Stimulated activated CD8-positive, alpha-beta memory T cell treated with anti-CD3 and anti-CD28 coated beads, Interleukin-15, amount 100 ng/mL, for 4 hours (primary cell): ENCODE measurements at places on chromosomes 2 and 18.
A peak's percentile ranks its signal among the peaks of the same experiment; 100 is the strongest.

- no peak for DNase-seq
Measured at GRCh38 chr2:215136669-215137328, 1.6 kb downstream of the ABCA12 start.

DNA sequence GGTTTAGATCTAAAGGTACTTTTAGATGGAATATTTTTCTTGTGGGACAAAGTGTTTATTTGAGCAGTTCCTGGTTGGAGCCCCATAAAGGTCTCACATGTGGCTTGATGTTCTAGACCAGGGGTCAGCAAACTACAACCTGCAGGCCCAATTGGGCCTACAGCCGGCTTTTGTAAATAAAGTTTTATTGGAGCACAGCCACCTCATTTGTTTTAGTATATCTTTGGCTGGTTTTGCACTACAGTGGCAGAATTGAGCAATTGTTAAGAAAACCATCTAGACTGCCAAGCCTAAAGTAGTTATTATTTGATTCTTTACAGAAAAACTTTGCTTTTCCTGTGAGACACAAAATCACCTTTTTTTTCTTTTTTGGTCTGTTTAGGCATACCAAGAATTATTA lies 41.6 kb downstream of the NDC80 start:
- DNase-seq = no peak

DNA sequence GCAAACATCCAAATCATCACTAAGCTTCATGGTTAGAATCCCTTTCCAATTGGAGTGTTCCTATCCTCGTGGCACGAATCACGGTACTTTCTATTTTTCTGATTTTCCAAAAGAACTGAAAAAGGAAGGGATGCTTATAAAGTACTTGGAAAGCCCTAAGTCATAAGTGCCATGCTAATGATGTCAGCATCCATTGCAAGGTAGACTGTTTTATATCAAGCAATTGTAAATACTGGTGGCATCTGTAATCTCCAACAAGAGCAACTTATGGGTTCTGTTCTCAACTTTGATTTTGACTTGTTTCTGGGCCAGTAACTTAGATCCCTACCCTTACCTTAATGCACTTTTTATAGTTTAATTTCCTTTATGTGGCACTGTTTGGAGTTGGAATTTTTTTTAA lies 619.5 kb downstream of the BCL11A start:
- no peak for DNase-seq

GRCh38 chr2:168024459-168024858 lies 222.9 kb downstream of the STK39 start:
- no peak for DNase-seq

- no peak for DNase-seq
Measured at GRCh38 chr18:74635224-74635975, 37.7 kb downstream of the ZNF407 start.

DNA sequence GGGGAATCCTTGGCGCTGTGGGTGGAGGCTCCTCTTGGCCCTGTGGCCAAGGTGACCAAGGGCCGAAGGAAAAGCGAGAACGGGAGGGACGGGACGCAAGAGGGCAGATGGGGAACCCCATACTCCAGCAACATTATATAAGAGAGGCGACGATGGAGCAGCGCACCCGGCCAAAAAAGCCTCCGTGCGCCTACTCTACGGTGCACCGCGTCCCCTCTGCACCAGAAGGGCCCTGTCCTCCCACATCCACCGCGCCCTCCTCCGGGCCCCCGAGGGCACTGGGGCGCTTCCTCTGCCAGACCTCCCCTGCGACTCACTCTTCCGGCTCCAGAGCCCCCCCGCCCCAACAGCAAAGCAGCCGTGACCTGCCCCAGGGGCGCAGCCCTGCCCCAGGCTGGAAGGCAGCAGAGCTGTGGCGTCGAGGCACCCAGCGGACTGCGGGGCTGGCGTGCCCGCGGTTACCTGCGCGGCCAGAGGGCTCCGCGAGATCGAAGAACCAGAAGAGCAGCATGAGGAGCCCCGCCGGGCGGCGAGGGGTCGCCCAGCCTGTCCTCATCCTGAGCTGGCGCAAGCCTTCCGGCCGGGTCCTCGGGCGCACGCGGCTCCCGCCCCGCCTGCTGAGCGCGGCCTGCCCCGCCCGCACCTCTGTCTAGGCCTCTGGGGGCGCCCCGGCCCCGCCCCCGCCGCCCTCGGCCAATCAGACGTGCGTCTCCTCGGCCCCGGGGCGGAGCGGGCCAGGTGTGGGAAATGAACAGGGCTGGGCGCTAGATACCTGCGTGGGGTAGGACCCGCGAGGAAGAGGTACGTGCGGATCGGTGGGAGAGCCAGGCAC lies 106.3 kb upstream of the CD302 start:
- peak; percentile 74 for DNase-seq

DNA sequence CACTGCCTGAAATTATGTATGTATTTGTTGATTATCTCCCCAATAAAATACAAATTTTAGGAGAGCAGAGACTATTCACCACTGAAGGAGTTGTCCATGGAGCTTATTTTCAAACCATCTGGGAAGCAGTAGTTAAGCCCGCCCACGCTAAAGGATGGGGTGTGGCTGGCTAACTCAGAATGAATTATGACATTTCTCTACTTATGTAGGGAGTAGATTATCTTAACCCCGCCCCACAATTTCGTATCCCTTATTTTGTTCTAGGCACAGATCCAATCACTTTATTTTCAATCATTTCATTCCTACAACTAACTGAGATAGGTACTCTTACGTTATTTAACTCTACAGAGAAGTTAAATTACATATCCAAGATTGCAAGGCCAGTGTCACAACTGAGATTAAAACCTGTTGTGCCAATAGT lies 1.4 kb upstream of the LAPTM4A start:
- no peak for DNase-seq

DNA sequence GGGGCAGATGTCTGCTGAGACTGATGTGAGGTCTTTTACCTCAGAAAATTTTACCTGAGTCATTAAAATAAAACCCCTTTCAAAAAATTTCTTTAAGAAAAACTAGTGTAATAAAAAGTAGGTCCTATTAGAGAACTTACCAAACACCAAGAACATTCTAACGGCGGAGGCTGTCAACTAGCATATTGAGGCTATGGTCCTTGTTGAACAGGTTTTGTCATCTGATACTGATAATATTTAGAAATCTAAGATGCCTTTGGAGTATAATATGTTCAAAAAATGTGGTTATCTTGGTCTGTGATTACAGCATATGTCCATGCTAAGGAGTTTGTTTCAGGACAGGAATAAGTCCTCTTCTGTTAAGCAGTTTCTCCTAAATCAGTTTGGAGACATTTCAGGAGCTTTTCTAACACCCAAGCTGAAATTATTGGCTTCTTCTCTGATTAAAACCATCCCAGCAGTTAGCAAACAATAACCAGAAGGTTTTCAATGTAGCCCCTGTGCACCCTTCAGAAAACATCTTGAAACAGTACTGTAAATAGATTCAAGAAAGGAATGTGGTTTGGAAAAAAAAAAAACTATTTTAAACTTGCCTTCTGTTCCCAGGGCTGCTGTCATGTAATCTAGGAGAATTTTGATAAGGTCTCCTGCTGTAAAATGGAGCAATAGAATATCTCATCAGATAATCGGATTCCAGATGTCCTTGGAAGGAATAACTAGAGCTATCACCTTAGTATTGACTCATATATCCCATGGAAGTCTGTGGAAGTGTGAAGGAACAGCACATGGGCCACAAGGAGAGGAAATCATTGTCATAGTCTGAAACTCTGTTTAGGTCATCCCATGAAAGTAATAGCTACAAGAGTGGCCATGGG lies 58.7 kb upstream of the B3GNT2 start:
- DNase-seq = no peak

DNA sequence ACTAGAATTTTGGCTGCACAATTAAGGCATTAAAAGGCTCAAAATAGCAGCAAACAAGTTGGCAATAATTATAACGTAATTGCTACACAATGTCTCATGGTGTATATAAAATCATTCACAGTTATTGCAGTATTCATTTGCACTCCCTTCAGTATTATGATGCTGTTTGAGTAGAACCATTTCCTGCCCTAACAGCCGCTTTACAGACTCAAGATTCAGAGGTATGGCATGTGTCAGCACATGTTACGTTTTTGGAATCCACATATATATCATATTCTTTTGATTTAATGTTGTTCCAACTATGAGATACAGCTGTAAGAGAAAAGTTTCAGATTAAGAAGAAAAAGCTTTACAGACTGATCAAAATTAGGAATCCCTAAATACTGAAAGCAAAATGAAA lies 56.3 kb upstream of the NCKAP5 start:
- DNase-seq = no peak

GRCh38 chr2:196431076-196431475 lies 208.4 kb upstream of the CCDC150 start:
- DNase-seq = no peak

GRCh38 chr2:238397356-238397755 lies 29.4 kb upstream of the ASB1 start:
- no peak for DNase-seq

- no peak for DNase-seq
Measured at GRCh38 chr2:101806123-101806522, 108.6 kb downstream of the MAP4K4 start.

DNA sequence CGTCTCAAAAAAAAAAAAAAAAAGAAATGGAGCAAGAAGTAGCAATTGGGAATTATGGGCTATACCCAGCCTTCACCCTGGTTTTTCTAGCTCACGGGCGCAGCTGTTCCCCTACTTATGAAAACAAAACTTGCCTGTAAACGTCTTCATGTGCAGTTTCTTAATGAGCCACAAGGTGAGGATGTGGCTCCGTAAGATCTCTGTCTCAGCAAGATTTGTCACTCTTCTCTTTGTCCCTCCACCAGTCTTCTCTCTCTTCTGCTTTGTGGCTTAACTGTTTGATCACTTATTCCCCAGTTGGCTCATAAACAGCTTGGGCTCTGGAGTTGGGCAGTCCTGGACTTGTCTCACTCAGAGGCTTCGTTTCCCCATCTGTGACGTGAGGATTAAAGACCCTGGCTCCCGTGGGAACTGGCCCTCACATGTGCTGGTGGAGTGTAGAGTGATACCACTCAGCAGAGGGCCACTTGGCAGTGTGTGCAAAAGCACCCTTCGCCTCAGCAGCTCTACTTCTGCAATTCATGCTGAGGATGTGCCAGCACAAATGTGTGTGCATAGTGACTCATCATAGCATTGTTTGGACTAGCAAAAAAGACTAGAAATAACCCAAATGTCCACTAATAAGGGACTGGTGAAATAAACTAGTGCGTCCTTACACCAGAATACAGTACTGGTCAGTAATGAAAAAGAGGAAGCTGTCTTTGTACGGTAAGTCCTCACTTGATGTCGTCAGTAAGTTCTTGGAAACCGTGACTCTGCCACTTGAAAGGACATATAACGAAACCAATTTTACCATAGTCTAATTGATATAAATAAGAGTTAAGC lies 8.7 kb downstream of the CEP68 start:
- no peak for DNase-seq

DNA sequence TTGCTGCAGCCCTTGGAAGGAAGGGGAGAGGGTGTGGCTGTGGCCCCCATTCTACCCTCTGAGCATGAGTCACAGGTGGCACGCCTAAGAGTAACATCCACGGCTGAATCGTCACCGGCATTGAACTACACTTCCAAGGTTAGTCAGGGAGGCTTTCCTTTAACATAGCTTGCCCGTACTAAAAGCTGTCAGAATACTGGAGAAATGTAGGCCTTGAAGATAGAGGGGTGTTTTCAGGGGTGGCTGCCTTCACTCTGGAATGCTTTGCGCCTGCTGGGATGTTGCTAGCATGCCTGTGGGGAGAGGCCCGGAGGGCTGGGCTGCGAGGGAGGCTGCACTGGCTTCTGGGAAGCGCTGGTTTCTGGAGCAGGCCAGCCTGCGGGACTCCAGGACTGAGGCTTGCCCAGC lies 333.7 kb downstream of the AGAP1 start:
- no peak for DNase-seq

DNA sequence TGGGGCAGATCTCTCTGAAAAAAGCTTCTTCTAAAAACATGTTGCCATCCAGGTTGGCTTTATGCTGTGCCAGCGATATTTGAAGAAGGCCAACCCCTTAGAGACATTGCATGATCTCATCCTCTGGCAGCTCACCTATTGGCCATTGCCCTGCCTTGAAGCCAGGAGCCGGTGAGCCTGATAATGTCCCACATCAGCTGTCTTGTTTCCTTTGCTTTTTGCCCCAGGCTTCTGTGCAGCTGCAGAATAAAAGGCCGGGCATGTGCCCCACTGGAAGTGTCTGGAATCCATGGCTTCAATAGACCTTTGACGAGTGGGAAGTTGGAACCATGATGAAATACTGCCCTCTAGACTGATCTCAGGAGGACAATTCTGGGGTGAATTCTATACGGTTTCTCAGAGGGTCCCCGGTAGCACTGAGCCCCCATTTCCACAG lies 523.5 kb upstream of the ZEB2 start:
- no peak for DNase-seq

DNA sequence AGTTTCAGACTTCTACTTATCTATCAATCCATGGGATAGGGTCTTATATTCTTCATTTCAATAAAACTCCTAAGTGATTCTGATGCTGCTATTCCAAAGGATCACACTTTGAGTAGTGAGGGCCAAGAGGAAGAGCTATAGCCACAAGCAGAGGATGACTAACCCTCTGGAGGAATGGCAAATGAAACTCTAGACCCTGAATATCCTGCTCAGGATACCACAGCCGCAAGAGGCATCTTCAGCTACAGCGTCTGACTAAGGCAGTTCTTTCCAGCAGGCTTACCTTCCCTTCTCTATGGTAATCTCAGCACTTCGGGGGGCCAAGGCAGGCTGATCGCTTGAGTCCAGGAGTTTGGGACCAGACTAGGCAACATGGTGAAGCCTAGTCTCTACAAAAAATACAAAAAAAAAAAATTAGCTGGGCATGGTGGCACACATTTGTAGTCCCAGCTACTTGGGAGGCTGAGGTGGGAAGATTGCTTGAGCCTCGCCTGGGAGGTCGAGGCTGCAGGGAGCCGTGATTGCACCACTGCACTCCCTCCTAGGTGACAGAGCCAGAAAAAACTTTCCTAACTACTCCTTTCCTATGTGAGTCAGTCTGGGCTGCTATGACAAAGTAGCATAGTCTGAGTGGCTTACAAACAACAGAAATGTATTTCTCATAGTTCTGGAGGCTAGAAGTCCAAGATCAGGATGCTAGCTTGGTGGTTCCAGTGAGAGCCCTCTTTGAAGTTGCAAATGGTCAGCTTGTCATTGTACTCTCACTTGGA lies 371.9 kb downstream of the IRS1 start:
- DNase-seq = no peak

DNA sequence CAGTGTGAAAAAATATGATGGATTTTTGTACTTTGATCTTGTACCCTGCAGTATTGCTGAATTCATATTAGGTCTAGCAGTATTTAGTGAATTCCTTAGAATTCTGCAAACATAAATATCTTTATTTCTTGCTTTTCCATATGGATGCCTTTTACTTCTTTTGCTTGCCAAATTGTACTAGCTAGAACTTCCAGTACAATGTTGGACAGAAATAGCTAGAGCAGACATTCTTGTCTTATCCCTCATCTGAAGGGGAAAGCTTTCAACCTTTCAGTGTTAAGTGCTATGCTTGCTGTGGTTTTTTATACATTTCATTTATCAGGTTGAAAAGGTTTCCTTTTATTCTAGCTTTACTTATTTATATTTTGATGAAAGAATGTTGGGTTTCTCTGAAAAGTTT lies 1321.9 kb upstream of the CHAC2 start:
- DNase-seq = no peak
